Tongue (tissue), 3 donors: ENCODE measurements at places on chromosomes 1 and 21. TPM values are rescaled to one million over a fixed set of nuclear protein-coding genes. Genes with fewer than 3 reads are reported as not detected.

PLCH2 gene
- total RNA-seq: 11.8 TPM

DNA sequence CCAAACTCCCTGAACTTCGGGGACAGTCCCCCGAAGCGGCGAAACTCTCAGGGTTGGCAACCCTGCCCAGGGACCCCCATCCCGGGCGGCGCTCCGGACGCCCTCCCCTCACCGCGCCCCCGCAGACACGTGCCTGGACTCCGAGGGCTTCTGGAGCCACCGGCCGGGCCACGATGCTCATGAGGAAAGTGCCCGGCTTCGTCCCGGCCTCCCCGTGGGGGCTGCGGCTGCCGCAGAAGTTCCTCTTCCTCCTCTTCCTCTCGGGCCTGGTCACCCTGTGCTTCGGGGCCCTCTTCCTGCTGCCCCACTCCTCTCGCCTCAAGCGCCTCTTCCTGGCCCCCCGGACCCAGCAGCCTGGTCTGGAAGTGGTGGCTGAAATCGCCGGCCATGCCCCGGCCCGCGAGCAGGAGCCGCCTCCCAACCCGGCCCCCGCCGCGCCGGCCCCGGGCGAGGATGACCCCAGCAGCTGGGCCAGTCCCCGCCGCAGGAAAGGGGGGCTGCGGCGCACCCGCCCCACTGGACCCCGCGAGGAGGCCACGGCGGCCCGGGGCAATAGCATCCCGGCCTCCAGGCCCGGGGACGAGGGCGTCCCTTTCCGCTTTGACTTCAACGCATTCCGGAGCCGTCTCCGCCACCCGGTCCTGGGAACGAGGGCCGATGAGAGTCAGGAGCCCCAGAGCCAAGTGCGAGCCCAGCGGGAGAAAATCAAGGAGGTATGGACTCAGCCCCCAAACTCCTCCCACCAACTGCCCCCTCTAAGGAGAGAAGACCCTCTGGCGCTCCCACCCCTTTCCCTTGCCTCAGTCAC lies 1.2 kb downstream of the MAN1C1 start:
- peak; percentile 16 for DNase-seq

GRCh38 chr1:209688746-209689234 lies 13.6 kb downstream of the G0S2 start:
- peak; percentile 89 for DNase-seq

NEK2 gene
- 9.5 TPM for total RNA-seq

INKA2 gene
- 17.7 TPM for total RNA-seq

EPRS1 gene
- 110 TPM for total RNA-seq

DNA sequence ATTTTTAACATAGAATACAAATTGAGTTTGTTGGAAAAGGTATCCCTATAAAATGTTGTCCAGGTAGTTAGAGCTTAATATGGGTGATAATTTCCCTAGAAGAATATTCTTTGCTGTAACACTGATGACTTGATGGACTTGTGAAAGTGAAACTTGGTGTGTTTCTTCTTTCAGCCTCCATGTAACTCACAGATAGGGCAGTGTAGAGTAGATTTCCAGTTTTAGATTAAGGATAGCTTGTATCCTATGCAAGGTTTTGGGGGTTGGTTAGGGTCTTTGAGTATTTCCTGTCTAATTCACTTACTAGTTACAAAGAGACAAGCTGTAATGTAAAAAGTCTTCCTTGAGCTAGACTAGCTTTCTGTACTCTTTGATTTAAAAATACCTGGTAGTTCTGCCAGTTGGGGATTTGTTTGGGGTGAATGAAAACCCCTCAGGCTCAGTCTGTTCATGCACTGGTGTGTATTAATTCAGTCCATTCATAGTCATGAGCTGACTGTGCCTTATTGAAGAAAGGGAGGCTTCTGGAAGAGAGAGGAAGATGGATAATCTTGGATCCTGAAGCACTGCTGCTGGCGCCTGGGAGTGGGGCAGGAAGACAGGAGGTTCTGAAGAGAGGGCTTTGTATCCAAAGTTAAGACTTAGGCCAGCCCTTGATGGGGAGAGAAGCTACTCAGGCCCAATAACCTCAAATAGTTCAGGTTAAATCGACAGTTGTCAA lies 83.6 kb downstream of the CAMTA1 start:
- DNase-seq: peak; percentile 13

DNA sequence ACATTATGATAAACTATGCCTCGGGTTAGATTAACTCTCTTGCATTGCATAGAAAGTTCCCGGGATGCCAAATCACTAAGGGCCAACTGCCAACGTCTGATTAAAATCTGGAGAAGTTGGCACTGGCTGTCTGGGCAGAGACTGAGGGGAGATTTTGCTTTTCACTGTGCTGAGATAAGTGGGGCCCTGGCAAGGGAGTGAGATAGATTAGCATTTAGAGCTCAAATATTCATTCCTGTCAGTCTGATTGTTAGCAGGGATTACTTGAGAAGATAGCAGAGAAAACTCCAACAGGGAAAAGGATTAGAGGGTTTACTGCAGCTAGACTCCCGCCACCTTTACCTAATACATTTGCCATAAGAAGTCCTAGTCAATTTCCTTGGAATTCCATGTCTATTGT lies 714.1 kb upstream of the CHRM3 start:
- DNase-seq: peak; percentile 74

- DNase-seq: no peak
These were observed 59.5 kb downstream of the CDK18 start for GRCh38 chr1:205563927-205564441.

FAM3B gene
- total RNA-seq: 6.6 TPM

GRCh38 chr1:46427541-46427940 lies 33.4 kb downstream of the FAAH start:
- no peak for DNase-seq
